ENCODE measurements at places on chromosomes 3 and 15.

- peak; percentile 66 for DNase-seq
These were observed at the start of gene EHHADH for GRCh38 chr3:185253645-185254410. EHHADH (minus strand) TSS chr3:185254049; CDS start chr3:185254022, 27 bp downstream.

DNA sequence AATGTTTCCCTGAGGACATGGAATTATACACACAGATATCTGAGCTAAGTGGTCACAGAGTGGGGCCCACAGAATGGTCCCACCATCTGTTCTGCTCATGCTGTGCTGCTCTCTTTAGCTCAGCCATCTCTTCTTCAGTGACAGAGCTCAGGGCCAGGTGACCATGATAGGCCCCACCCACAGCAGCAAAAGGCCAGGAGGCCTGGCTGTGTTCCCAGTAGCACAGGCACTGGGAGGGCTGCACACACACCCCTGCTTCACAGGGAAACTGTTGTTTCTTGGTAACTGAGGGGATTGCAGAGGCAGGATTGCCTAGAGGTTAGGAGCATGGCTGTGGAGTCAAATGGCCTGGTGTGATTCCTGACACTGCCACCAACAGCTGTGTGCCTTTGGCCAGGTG, 4.8 kb upstream of the FBXW12 start:
- DNase-seq: no peak

GRCh38 chr15:99955181-99955525, 221.9 kb upstream of the LYSMD4 start:
- no peak for DNase-seq

- DNase-seq: no peak
These were observed 377.0 kb downstream of the FOXP1 start for GRCh38 chr3:71206305-71207165.

GRCh38 chr3:42670051-42670576, 15.2 kb upstream of the KLHL40 start:
- no peak for DNase-seq

DNA sequence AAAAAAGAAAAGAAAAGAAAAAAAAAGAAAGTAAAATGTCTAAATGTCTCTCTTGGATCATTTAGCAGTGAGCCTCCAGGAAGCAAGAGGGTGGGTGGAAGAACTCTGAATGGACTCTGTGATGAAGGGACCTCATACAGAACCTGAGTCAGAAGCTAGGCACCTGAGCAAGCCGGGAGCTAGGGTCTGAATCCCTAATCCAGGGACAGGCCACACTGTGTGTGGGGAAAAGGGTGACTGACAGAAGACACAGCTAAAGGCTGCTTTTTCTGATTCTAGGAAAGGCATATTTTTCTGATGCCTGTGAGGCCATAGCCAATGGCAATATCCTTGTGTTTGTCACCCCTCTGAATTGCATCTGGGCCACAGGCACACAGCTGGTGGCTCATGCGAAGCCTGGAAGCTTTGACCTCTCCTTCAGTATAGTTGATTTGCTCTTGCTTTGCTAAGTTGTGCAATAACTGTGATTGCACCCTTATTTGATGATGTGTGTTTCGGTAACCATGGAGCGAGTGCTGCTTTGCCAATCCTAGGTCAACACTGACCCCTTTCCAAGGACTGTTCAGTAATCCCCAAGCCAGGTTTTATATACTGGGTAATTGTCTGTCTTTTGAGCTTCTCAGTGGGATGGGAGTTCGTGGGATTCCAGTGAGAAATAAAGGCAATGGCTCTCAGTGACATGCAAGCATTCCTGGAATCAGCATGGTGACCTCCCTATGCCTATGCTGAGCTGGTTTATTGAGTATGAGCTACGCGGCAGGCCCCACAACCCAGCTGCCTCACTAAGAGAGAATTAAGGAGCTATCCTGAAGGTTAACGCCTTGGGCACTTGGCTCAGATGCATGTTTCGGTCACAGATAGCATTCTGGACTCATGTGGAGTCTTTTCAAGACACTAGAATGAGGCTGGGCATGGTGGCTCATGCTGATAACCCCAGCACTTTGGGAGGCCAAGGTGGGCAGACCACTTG, 49.0 kb upstream of the OSBPL11 start:
- DNase-seq: no peak

GRCh38 chr15:100502651-100503050, 26.1 kb downstream of the CERS3 start:
- DNase-seq: no peak

GRCh38 chr3:173586166-173586565, 188.6 kb downstream of the NLGN1 start:
- no peak for DNase-seq

GRCh38 chr3:21621181-21621651, 129.8 kb downstream of the ZNF385D start:
- DNase-seq: no peak

GRCh38 chr3:123552095-123552714, 32.6 kb downstream of the HACD2 start:
- DNase-seq: peak; percentile 30

DNA sequence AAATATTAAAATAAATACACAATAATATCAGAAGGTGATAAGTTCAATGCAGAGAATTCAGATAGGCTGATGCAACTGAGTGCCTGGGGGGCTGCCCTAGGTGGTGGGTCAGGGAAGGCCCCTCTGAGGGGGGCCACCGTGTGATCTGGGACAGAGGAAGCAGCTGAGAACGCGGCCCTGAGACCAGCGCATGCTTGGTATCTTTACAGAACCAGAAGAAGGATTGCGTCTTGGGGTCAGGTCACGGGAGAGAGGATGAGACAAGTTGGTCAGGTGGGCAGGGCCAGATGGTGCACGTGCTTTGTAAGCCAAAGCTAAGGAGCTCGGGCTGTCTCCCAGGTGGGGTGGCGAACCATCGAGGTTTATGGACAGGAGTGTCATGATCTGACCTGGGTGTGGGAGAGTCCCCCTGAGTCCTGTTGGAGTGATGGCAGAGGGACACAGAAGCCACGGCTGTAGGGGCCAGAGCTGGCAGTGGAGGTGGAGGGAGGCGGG, 121.2 kb downstream of the ETFA start:
- no peak for DNase-seq

DNA sequence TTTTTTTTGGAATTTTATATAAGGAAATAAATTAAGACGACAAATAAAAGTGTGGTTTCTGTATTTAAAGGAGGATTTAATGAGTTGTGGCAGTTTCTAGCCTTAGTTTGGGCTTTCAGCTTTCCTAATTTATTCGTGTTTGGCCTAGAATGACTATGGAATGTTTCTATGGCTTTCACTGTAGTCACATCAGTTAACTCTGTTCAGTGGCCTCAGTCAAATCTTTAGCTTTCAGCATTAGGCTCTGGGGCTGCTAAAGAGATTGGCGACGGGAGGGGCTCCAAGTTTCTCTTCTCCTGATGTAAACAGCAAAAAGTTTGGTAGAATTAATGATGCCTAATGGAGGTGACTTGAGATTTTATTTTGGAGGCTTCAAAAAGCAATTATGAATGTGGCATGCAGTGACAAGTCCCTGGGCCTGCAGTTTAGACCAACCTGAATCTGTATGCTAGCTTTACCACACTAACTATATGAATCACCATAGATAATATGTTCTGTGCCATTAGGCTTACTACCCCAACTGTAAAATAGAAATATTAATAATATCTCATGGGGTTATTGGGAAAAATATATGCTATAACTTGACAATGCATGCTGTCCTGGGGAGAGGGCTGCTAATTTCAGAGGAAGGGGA, 47.1 kb upstream of the ADGRG7 start:
- DNase-seq: peak; percentile 18

GRCh38 chr15:101323793-101324523, 28.9 kb upstream of the SNRPA1 start:
- DNase-seq: no peak

- DNase-seq: no peak
These were observed 200.3 kb downstream of the ADAMTS17 start for GRCh38 chr15:100141311-100142001.

- no peak for DNase-seq
These were observed 7.2 kb upstream of the COMMD4 start for GRCh38 chr15:75328493-75329314.

GRCh38 chr15:86077070-86077469, 2.6 kb upstream of the AGBL1 start:
- DNase-seq: no peak

DNA sequence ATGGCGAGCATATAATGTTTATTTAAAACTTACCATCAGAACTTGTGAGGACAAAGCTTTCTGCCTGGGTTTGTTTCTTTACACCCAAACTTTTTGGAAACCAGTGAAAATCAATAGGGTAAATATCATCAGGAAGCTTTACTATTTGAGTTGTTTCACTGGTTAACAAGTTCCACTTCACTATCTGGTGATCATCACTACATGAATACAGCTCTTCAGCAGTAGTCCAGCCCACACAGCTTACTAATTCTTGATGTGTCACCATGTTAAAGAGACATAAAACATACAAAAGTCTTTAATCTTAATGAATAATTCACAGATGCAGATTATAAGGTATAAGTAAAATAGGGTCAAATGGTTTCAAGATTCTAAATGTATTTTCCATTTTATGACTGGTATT, 17.6 kb downstream of the IFT80 start:
- DNase-seq: no peak

- DNase-seq: peak; percentile 41
These were observed 27.5 kb upstream of the MASP1 start for GRCh38 chr3:187318819-187319616.

DNA sequence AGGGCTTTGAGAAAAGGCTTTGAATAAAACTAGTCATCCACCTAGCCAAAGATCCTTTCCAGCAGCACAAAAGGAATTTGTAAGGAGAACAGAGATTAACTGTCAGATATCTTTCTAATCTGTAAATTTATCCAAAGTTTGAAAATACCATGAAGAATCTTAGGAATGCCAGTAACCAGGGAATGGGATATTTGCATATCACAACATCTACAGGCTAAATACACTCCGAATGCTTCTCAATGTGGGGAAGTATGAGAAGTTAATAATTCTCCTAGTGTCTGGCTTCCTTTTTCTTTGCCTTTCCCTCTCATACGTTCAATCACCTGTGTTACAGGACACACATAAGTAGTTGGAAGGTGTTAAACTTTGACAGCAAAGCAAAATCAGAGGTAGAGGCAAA, 7.8 kb downstream of the ANAPC13 start:
- no peak for DNase-seq
